Esophagus squamous epithelium (tissue), 5 donors: ENCODE measurements at places on chromosomes 1 and 21.

- no peak for DNase-seq
Observed at GRCh38 chr1:42962641-42963377, 4.1 kb upstream of the SLC2A1 start.

- no peak for DNase-seq
Observed at GRCh38 chr21:42737951-42738590, 84.7 kb downstream of the PDE9A start.

- no peak for DNase-seq
Observed at GRCh38 chr1:59856725-59857338, 42.1 kb downstream of the HOOK1 start.

GRCh38 chr1:54252371-54252936 is 52.5 kb downstream of the MRPL37 start:
- DNase-seq = no peak

GRCh38 chr1:161190962-161191521 is 7.8 kb downstream of the ADAMTS4 start:
- DNase-seq = no peak

- DNase-seq = no peak
Observed at GRCh38 chr21:34520764-34521508, 8.9 kb upstream of the KCNE1 start.

GRCh38 chr1:8197493-8198282 is 120.2 kb upstream of the SLC45A1 start:
- no peak for DNase-seq

DNA sequence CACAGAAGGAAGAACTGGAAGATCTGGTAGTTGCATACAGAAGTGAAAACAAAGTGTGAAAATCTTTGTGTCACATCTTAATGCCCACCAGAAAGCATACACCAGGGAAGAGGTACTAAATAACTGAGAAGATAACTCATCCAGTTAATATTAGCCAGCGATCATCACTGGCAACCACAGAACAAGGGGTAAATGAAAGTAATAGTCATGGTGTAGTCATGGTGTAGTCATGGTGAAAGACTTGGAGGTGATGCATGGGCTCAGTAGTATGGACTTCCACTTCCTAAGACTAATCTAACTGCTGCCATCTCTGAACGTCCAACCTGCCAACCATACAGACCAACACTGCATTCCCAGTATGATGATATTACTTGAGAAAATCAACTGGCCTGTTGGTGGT is 481.2 kb upstream of the NR5A2 start:
- DNase-seq = no peak

- DNase-seq = no peak
Observed at GRCh38 chr1:78619446-78619802, 824 bp upstream of the IFI44L start.

- no peak for DNase-seq
Observed at GRCh38 chr1:222373831-222374602, 173.9 kb downstream of the HHIPL2 start.

DNA sequence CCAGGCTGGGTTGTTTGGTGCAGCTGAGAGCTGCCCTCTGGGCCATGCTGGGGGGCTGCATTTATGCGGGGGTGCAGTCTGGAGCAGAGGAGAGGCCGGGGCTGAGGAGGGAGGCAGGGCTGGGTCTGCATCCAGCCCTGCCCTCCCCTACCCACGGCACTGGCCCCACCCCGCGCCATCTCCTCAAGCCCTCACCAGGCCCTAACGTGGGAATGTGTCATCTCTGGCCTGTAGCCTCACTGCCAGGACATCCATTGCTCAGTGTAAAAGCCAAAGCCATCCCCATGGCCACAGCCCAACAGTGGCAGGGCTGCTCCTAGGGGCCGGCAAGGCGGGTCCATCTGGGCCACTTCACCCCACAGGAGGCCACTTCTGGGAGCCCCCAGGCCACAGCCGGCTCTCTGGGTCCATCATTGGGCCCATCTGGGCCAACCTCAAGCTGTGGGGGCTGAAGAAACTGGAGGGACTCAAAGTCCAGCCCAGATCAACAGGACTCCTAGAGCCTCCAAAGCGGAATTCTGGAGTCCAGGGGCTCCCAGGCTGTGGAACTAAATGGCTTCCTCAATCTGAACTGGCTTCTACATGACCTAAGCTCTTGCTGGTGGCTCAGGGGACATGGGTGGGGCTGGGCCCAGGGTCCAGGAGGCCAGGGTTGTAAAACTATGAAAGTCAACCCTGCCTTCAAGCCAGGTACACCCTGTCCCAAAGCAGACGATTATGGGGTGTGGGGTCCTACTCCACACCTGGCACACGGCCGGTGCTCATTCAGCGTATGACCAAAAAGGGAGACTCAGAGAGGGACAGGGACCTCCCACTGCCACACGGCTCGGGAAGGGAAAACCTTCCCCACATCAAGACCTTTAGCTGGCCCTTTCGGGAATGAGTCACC is 32.6 kb downstream of the RUNX3 start:
- DNase-seq = no peak

DNA sequence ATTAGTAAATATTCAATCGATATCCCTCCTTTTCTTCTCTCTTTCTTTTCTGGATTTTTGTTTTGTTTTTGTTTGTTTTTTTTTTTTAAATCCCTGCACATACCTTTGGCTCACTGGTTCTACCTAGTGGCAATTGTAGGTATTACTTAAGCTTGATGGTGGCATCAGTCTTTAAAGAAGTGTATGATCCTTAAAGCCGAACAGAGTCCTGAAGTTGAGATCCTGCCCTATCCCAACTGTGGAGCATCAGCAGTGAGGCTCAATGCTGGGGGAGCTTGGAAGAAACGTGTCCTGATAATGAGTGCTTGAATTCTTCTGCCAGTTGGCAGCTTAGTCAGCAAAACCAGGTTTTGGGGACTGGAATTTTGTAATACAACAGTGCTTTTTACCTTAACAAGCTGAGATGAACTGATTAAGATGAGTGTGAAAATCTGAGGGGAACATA is 60.8 kb downstream of the FASLG start:
- DNase-seq = no peak

DNA sequence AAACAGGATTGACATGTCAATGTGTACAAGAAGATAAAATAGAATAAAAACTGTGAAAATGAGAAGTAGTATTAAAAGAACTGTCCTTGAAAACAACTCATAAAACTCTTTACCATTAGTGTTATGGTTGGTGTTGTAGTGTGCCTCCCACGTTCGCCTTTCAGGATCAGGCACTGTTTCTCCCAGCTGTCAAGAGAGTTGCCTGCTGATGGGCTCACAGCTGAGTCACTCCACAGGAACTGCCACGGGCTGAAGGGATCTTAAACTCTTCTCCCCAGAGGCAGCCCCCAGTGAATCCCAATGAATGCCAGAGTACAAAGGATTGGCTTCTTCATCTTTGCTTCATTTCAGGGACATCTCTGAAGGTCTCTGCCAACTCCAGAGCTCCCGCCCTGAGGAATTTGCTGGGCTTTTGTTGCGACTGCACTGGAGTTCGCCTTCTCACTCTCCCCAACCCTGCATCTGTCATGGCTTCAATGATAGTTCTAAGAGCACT is 119.6 kb downstream of the ADGRL2 start:
- DNase-seq = no peak

GRCh38 chr1:225454733-225455132 is 26.9 kb upstream of the LBR start:
- no peak for DNase-seq

GRCh38 chr1:48254254-48254653 is 31.7 kb downstream of the SLC5A9 start:
- no peak for DNase-seq

DNA sequence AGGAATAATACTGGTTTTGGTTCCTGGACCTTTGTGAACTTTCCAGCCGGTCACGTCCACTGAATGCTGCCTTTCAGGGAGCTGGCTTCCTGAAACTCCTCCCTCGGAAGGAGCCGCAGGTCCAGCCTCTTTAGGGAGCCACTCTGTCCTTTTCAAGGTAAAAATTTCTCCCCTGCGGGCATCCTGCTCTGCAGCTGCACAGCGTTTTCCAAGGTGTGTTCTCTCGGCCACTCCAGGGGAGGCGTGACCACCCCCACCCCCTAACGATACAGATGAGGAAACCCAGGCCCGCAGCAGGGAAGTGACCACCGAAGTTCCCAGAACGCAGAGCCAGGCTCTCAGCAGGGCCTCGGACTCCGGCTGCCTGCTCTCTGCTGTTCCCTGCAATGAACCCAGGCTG is 21.5 kb downstream of the PADI2 start:
- DNase-seq = no peak

DNA sequence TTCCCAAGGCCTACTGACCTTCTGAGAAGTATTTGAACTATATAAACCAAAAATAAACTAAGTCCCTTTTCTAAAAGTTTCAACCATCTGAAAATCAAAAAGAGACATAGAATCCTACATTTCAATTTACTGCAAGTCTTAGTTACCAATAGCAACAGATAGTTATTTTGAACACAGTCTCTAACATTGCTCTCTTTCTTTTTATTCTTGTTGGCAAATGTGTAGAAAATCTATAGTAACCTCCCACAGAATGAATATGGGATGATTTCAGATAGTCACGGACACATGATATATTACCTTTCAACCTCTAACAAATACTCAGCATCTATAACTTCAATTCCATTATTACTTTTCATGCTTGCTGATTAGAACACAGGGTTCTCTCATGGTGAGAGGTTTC is 68.9 kb upstream of the RAB3GAP2 start:
- no peak for DNase-seq

- DNase-seq = no peak
Observed at GRCh38 chr1:214463596-214463995, 87.8 kb downstream of the PTPN14 start.

DNA sequence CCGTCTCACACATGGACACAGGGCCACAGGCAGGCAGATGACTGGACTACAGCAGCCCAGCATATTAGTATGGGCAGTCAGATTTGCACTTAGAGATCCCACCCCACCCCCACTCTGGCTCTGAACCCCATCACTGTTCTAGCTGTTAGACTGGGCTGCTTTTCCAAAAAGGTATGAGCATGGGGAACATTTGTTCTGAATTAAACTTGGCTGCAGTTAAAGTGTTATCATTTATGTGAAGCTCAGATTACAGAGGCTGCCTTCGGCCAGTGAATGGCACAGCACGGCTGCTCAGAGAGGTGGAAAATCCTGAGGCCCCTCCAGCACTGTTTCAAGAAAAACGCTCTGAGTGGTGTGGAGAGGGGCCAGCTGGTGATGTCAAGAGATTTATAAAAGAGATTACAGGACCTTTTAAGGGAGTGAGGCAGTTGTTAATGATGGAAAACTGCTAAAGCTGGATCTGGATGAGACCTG is 6.9 kb upstream of the NOS1AP start:
- no peak for DNase-seq

DNA sequence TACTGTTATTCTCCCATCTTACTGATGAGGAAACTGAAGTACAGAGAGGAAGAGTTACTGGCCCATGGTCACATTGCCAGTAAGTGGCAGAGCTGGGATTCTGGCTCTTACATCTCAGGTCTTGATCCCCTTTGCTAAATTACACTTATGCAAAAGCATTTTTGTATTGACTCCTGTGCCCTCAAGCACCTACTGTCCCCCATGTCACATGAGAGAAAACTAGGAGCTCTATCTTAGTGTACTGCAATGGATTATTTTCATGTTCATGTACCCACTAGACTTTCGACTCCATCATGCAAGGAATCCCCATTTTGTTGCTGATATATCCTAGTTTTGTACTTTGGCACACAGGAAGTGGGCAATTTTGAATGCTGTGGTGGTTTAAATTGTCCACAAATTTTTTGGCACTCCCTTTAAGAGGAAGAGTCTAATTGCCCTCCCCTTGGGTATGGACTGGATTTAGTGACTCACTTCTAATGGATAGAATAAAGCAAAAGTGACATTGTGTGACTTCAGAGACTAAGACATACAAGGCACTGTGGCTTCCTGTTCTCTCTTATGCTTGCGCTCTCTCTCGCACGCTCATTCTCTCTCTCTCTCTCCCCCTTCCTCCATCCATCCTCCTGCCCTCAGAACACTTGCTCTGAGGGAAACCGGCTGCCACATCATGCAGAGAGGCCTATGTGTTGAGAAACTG is 43.5 kb upstream of the JAK1 start:
- no peak for DNase-seq

DNA sequence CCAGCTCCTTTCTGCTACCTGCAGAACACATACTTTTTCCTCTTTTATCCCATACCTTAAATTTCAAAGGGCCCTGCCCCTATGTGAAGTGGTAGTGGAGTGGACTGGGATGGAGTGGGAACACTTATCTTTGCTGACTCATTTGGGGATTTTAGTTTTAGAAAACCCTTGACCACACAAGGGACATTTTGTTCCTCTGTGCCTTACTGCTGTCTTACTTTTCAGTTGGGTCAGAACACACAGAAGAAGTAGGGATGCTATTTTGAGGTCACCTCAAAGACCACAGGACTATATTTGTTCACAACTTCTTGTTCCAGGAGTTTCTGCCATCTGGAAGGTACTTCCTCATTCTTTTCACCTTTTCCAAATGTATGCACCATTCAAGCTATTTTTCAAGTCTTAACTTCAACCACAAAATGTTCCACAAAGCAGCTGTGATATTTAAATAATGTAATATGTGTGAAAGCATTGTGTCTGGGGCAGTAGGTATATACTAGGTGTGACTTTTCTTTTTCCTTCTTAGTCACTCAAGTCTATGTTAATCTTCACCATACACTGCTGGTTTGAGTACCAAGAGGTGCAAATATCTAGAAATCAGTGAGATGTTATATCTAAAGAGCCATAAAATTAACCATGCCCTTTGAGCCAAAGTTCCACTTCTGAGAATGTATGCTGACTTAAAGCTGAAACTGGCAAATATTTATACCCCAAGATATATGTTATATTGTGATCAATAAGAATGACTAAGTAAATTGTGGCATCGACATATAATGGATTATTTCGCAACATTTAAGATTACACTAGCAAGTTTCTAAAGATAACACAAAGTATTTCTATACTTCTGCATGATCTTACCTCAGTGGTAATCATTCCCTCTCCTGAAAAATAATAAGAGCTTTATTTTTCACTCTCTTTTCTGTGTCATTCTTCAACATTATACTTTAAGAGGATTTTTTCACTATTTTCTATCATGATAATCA is 308.5 kb downstream of the MRPL39 start:
- no peak for DNase-seq
